ENCODE measurements at places on chromosomes 4 and X. TPM values are rescaled to one million over a fixed set of nuclear protein-coding genes. Genes with fewer than 3 reads are reported as not detected.

DNA sequence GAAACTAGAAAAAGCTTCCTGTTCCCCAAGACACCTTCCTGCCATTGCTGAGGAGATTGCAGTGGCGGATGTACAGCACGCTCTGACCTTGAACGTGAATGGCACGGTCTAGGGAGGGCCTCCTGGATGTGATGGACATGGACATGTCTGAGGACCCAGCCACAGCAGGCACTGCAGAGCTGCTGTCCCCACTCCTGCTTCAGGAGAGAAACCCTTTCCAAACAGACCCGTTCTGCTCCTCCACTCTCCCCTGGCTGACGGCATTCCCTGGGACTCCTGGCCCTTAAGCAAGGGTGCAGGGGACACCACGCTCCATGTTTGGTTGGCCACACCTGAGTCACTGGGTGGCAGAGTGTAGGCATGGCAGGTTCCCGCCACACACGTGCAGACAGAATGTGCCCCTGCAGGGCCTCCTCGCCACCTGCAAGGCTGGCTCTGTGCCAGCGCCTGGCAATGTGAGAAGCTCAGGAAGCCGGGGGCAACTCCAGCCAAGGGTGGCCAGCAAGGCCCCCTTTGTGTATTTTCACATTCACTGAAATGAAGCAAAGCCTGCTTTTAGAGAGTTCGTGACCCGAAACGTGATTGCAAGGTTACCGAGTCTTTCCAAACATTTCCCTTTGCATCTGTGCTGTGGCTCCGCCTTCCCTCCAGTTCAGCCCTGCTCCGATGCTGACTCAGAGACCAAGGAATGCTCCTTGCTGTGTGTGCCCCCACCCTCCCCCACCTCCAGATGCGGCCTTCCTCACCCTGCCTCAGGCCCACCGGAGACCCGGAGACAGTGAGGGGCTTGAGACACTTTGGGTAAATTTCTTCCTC, 46.1 kb downstream of the HTRA3 start:
- DNase-seq, result no peak
- H3K27ac ChIP-seq, result no peak overlapping the region
- no peaks in the 10 kb centered on the region for H3K4me1 ChIP-seq
- H3K36me3 ChIP-seq, result no peaks in the 10 kb centered on the region

DNA sequence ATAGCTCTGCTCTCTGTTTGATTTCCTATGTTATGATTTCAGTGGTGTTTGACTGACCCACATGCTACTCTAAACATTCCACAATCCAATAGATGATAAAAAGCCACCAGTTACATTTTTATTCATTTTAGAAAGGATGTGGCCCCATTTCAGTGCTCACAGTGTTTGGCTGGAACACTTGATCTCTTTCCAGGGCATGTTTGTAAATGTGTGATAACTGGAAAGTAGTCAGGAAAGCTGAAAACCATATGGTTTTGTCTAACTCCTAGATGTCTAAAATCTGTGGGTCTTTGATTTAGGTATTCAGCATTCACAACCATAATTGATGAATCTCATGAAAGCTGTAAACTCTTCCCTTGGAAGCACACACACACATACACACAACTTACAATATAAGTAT, 904.9 kb upstream of the AGA start:
- H3K27ac ChIP-seq, result no peak overlapping the region
- no peaks in the 10 kb centered on the region for H3K36me3 ChIP-seq
- H3K4me3 ChIP-seq, result no peak overlapping the region

GRCh38 chr4:114879916-114880669, 233.3 kb downstream of the NDST4 start:
- no peak overlapping the region for H3K4me3 ChIP-seq
- no peaks in the 10 kb centered on the region for H3K27me3 ChIP-seq

DNA sequence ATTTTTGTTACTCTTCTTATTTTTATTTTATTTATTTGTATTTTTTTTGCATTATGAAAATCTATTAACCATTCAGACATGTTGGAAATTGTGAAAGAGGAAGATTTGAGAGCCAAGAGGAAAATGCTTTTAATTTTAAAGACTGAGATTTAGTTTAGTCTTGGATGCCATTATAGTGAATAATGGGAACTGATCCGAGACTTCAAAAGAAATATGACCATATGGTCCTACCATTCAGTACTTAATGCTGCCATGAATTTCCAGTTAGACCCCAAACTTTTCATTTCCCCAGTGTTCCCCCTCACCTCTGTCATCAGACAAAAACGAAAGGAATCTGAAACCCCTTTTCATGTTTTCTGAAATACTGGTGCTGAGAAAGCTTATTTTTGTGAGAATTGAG, 95.5 kb downstream of the TENM3 start:
- no peaks in the 10 kb centered on the region for H3K4me1 ChIP-seq
- no peaks in the 10 kb centered on the region for H3K36me3 ChIP-seq
- H3K27ac ChIP-seq, result no peak overlapping the region
- no peaks in the 10 kb centered on the region for H3K27me3 ChIP-seq
- DNase-seq, result no peak

DAPP1 gene
- total RNA-seq, result 37.9 TPM

- no peak overlapping the region for H3K4me3 ChIP-seq
- peaks cover 7% of the 10 kb centered on the region for H3K36me3 ChIP-seq
- H3K27ac ChIP-seq, result peak overlapping the region; percentile 44
- peaks cover 17% of the 10 kb centered on the region for H3K4me1 ChIP-seq
- H3K27me3 ChIP-seq, result no peaks in the 10 kb centered on the region
- DNase-seq, result no peak
These were observed 17.2 kb downstream of the ATRX start for GRCh38 chrX:77768787-77769186.

- no peaks in the 10 kb centered on the region for H3K36me3 ChIP-seq
- H3K27ac ChIP-seq, result no peak overlapping the region
- DNase-seq, result no peak
- no peaks in the 10 kb centered on the region for H3K4me1 ChIP-seq
These were observed 37.1 kb upstream of the HERC6 start for GRCh38 chr4:88341227-88342192.

GYG2 gene
- total RNA-seq, result not detected

GRCh38 chrX:112368371-112368770, 285.8 kb upstream of the TRPC5 start:
- H3K27ac ChIP-seq, result no peak overlapping the region
- H3K27me3 ChIP-seq, result no peaks in the 10 kb centered on the region
- no peak overlapping the region for H3K4me3 ChIP-seq
- no peak for DNase-seq
- no peaks in the 10 kb centered on the region for H3K4me1 ChIP-seq
- no peaks in the 10 kb centered on the region for H3K36me3 ChIP-seq

- no peak overlapping the region for H3K4me3 ChIP-seq
- no peak overlapping the region for H3K27ac ChIP-seq
- H3K4me1 ChIP-seq, result peaks cover 4% of the 10 kb centered on the region
- no peaks in the 10 kb centered on the region for H3K36me3 ChIP-seq
These were observed 113.8 kb upstream of the NKX1-1 start for GRCh38 chr4:1519787-1520661.

GRCh38 chr4:75229806-75230570, 284.2 kb downstream of the RCHY1 start:
- H3K36me3 ChIP-seq, result no peaks in the 10 kb centered on the region
- H3K4me3 ChIP-seq, result no peak overlapping the region
- H3K4me1 ChIP-seq, result no peaks in the 10 kb centered on the region
- H3K27ac ChIP-seq, result no peak overlapping the region

DNA sequence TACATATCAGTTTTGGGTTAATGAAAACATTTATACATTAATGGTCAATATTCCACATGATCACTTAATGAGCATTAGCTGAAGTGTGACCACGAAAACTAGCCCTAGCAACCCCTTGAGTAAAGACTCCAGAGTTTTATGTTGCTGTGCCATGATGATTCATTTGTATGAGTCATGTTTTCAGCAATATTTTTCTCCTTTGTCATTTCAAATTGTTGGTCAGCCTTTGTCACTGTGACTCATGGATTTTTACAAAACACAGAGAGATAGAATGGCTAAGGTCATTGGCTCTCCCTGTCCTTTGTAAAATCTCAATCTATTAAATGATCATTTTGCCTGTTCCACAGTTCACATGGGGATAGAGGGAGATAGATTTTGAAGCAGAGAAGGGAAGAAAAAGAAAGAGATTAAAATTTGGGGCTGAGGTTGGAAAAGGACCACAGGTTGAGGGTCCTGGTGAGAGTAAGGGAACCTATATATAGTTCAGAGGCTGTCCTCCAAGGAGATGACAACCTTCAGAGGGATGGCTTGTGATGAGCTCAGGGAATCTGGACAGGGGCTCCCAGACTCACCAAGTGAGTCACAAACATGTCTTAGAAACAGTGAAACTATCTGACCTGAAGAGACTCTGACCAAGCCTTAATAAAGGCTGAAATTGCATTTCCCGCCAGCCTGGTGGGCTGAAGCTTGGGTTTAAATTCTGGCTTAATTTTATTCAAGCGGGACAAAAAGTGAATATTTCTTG, 25.6 kb downstream of the NR0B1 start:
- no peak overlapping the region for H3K27ac ChIP-seq
- no peak overlapping the region for H3K4me3 ChIP-seq
- H3K36me3 ChIP-seq, result no peaks in the 10 kb centered on the region

GRCh38 chr4:102141842-102142241, 203.4 kb downstream of the SLC39A8 start:
- H3K4me3 ChIP-seq, result no peak overlapping the region
- H3K4me1 ChIP-seq, result no peaks in the 10 kb centered on the region
- no peak overlapping the region for H3K27ac ChIP-seq
- DNase-seq, result no peak

DKK2 gene
- total RNA-seq, result not detected

DNA sequence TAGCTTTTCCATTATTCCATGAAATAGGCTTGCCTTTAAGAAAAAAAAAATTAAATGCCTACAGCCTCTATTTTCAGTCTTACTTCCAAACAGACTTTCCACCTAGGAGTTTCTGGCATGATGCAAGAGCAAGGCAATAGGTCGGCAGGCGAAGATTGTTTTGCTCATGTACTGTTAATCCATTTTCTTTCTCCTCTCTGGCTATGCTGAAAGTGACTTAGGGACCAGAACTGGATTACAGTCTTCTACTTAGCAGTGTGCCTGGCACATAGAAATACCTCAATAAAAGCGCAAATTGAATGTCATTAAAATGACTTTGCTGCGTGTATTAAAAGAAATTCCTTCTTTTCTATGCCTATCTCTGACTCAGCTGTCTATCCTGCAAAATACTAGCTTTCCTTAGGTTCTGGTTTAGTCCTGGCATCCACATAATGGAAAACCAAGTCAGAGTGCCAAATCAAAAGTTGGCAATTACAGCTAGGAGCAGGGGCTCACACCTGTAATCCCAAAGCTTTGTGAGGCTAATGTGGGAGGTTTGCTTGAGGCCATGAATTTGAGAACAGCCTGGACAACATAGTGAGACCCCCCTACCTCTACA, 51.9 kb downstream of the CC2D2A start:
- H3K36me3 ChIP-seq, result peaks cover 9% of the 10 kb centered on the region
- no peak for DNase-seq
- no peak overlapping the region for H3K4me3 ChIP-seq
- H3K27ac ChIP-seq, result no peak overlapping the region
- H3K4me1 ChIP-seq, result no peaks in the 10 kb centered on the region

DNA sequence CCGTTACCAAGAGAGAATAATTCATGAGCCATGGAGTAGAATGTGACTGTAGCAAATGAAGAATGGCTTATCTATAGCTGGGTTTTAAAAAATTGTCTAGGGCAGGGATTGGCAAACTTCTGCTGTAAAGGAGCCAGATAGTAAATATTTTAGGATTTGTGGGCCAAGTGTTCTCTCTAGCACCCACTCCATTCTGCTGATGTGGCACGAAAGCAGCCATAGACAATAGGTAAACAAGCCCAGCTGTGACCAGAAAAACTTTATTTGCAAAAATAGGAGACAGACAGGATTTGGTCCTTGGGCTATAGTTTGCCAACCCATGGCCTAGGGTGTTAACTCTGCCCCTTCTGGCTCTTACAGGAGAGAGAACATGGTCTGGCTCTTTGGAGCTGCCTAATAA, 127.2 kb downstream of the AKAP4 start:
- no peaks in the 10 kb centered on the region for H3K27me3 ChIP-seq
- no peak for DNase-seq
- peaks cover 5% of the 10 kb centered on the region for H3K36me3 ChIP-seq
- no peak overlapping the region for H3K4me3 ChIP-seq

DNA sequence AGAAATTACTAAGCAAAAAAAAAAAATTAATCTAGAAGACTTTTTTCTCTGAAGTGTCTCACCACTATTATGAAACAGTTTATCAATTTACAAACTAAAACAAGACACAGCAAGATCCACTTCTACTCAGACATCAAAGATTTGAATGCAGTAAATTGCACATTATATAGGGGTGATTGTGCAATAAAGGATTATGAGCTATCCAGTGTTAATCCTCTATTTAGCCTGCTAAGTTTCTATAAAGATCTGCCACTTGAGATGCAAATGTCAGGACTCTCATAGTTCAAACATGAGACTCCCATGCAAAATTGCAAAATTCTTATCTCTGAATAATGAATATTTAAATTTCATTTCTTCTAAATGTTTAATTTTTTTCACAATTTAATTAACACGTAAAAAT, 2.2 kb downstream of the TECRL start:
- H3K27ac ChIP-seq, result no peak overlapping the region
- H3K4me3 ChIP-seq, result no peak overlapping the region
- H3K36me3 ChIP-seq, result no peaks in the 10 kb centered on the region

DNA sequence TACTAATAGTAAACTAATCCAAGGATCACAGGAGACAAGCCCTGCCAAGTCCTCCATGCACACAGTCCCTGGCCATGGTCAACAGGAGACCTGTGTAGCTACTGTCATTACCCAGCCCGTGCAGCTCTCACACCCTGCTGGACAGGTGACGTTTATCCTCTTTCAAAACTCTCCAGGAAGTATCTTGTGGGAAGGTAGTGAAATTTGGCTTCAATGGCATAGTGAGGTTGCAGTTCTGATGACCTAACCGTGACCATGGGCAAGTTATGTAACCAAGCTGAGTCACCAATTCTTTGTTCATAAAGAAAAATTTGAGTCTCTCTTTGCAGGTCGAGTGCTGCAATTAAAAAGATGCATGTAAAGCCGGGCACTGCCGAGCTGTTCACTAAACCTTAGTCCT, 11.3 kb upstream of the SLC2A9 start:
- no peak overlapping the region for H3K4me3 ChIP-seq
- no peak for DNase-seq
- H3K27me3 ChIP-seq, result peaks cover 4% of the 10 kb centered on the region

GRCh38 chr4:141430686-141431085, 205.7 kb upstream of the IL15 start:
- H3K4me1 ChIP-seq, result no peaks in the 10 kb centered on the region
- no peak for DNase-seq
- no peaks in the 10 kb centered on the region for H3K36me3 ChIP-seq
- no peak overlapping the region for H3K4me3 ChIP-seq

GRCh38 chr4:86741846-86742245, 107.3 kb downstream of the SLC10A6 start:
- no peak for DNase-seq
- H3K27ac ChIP-seq, result no peak overlapping the region
- H3K36me3 ChIP-seq, result no peaks in the 10 kb centered on the region
- H3K4me1 ChIP-seq, result no peaks in the 10 kb centered on the region
- H3K4me3 ChIP-seq, result no peak overlapping the region

FMR1NB gene
- not detected for total RNA-seq

DNA sequence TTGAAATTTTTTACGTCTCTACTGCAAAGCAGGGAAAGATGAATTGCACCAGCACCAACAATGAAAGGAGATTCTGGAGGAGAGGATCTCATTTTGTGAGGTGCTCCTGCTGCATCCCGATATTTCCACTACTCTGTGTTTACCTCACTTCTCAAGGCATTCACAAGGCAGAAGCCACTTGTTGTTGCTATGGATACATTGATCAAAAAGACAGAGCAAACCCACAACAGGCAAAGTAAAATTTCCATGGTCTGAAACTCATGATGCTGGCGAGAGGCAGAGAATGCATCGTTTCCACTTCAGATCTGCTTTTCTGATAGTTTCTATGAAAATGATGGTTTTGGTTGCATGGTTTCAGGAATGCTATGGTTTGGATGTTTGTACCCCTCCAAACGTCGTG, 323.3 kb downstream of the ASMT start:
- H3K4me1 ChIP-seq, result no peaks in the 10 kb centered on the region
- H3K27ac ChIP-seq, result no peak overlapping the region
- peaks cover 3% of the 10 kb centered on the region for H3K27me3 ChIP-seq
- H3K4me3 ChIP-seq, result no peak overlapping the region
- H3K36me3 ChIP-seq, result peaks cover 3% of the 10 kb centered on the region
